Lung (tissue), 17 donors: ENCODE measurements at places on chromosomes 4 and X. TPM values are rescaled to one million over a fixed set of nuclear protein-coding genes. Genes with fewer than 3 reads are reported as not detected.

GRCh38 chr4:76078033-76078613, 3.6 kb downstream of the ART3 start:
- DNase-seq, result no peak

DNA sequence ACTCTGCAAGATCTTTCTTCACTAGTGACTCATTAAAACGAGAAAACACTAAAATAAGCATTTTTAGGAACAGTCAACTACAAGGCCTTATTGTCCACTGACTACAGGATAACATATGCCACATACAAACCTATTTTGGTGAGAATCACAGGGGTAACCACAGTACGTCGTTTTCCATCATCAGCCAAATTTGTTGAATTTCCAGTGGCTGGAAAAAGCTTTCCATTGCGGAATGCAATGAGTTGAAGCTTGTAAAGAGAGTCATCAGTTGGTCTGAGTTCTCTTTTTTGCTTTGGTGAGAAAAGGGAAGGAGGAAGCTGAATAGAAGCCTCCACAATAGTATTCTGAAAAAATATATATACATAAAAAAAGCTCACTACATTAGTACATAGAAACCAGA, 102.4 kb downstream of the ADGRA3 start:
- DNase-seq, result no peak

DNA sequence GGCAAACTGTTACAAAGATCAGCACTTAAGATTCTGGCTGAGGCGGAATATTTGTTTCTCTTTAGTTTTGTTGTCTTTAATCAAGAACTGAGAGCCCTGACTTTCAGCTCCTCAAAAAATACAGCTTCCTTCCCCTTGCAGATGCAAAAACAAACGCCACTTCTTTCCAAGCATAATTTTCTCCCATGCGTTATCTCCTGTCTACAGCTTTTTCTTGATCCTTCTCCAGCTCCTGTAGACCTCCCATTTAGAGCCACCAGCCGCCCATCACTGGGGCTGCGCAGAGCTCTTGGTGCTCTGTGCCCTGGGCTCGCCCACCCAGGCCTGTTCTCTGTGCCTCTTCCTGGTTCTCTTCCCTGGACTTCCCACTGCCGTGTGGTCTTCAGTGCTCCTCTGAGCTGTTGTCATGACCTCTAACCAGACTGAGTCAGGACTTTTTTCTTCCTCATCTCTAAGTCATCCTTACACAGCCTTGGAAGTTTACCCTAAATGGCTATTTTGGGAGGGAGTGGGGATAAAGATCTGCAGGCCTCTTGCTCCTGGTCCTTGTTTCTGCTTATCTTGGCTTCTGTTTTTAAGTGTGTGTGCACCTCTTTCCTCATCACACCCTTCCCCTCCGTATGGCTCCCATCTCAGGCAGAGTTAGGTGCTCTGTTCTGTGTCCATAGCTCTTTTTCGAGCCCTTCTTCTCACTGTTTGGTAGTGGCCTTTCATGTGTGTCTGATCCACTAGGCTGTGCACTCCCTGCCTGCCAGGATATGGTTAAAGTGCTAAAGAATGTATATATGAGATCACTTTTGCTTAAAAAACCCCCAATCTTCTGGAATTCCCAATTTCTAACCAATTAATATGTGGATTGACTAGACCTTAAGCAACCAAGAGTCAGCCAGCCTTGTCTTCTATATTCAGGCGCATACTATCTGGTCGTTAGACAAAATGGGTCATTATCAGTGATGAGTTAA, 122.5 kb downstream of the PTTG2 start:
- no peak for DNase-seq

DNA sequence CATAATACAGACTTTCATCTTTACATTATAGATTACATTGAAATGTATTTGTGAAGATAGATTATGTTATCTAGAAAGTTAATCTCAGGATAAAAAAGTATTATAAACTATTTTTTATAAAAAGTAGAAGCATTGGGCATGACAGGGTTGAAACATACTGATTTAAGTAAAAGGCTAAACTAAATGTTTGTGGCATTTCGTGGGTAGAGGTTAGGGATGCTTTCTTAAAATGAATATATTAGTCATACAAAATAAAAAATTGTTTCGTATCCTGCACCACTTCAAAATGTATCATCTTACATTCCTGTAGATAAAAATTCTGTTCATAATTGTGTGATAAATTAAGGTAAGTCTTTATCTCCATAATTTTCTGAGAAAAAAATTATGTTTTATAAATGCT, 603.6 kb downstream of the SPRY1 start:
- DNase-seq, result no peak

The SSX1 gene
- total RNA-seq, result not detected

DNA sequence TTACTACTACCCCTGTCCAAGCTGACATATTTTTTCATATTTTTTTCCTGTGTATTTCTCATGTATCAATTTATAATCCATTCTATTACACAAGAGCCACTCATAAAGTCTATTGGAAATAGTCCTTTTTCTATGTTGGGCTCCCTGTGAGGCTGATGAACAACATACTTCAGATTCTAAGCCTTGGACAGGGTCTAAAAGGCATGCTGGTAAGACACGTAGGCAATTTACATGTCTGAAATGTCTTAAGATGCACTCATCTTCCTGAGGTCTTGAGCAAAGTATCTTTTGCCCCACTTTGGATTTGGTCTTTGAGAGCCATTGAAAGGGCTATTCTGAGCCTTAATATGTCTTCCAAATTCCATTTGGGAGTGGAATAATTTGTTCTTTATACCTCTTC, 31.8 kb downstream of the OCIAD1 start:
- no peak for DNase-seq

The CYLC1 gene
- total RNA-seq, result not detected

- DNase-seq, result no peak
These were observed 43.1 kb downstream of the MAB21L2 start for GRCh38 chr4:150625033-150625432.

- no peak for DNase-seq
These were observed 136.0 kb downstream of the UGT8 start for GRCh38 chr4:114734594-114734993.

DNA sequence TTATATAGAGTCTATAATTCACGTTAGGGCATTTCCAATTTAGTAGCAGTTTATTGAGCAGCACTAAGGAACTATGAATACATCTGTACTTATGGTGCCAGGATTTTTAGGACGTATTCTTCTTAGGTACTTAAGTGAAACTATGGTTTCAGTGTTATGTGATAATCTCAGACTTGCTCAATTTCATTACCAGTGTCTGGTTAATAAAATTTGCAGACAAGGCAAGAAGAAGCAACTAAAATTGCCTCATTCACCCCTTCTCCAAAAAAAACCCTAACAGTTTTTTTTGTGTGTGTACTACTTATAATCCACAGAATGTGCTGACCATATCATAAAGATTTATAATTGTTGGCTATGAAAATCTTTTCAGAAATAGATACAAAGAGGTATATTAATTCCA, 6.0 kb upstream of the CXCL10 start:
- peak; percentile 10 for DNase-seq

The USP17L5 gene
- not detected for total RNA-seq

DNA sequence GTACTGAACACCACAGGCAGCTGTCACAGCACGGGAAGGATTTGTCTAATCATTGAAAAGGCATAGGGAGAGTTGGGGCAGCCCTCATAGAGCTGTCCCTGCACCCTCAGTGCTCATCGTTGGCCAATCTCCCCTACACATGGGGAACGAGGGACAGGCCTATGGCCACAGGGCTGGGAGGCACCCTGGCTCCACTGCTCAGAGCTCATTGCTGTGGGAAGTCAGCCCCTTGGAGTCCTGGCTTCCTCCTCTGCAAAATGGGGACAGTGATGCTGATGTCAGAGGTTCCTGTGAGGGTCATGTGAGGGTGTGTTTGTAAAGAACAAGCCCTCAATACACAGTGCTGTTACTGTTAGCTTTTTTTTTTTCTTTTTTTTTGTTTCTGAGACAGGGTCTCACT, 19.3 kb upstream of the HTRA3 start:
- no peak for DNase-seq

DNA sequence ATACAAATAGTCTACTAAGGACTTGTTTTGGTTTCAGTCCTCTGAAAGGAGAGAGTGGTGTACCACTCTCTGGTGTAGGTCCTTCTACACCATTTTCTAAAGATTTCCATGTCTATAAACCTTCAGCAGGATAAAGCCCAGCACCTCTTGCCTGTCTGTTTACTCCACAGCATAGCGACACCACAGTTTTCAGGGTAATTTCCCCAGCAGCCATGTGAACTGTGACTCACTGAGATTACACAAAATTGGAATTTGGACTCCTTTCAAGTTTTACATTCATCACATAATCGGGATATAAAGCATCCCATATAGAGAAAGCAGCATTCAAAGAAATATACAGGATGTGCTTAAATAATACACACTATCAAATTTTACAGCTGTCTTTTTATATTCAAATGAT, 229.6 kb downstream of the PRDM5 start:
- DNase-seq, result peak; percentile 80
